NCI-H2171 treated with DMSO at 0.1 percent for 48 hours (cell line): ENCODE measurements at places on chromosomes 1 and 21.

GRCh38 chr1:15620902-15621682 lies 3.8 kb downstream of the DDI2 start:
- DNase-seq, result no peak

GRCh38 chr1:31510304-31510703 lies 66.0 kb upstream of the TINAGL1 start:
- DNase-seq, result peak; percentile 59

DNA sequence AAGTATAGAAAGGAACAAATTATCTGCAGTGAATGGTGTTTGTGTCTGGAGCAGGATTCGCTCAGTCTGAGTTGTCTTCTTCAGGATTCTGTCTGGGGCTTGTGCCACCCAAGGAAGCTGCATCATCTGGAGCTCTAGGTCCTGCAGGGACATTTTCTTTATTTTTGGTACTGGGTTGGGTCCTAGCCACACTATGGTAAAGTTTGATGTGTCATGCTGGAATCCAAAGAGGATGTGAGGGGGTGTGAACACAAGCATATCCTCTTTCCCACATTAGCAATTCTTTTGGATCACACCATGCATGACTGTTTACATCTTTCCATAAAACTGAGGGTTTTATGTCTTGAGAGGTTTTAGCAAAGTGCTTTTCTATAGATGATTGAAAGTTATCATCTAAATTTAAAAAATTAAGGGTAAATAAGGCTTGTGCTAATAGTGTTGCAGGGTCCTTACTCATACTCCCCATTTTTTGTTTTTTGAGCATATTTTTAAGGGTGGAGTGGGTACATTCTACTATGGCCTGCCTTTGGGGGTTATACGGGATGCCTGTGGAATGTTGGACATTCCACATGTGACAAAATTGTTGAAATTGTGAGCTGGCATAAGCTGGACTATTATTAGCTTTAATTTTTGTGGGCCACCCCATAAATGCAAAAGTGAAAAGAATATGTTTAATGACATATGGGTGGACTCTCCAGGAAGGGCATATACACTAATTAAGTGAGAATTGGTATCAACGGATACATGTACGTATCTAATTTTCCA lies 152.0 kb upstream of the HMCN1 start:
- DNase-seq, result no peak

DNA sequence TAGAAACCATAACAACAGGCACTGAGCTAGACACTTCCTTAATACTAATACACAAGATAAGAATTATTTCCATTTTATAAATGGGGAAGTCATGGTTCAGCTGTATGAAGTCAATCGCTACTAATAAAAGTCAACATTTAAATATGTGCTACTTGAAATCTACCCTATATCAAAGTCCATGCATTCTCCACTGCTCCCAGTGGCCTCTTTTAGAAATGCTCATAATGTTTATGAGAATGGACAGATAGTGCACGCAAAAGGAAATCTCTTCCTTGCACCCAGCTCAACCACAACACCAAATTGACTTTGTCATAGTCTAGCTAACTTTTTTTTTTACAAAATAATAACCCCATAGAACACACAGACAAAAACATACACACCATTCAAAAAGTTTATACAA lies 281.7 kb upstream of the CXADR start:
- DNase-seq, result no peak

DNA sequence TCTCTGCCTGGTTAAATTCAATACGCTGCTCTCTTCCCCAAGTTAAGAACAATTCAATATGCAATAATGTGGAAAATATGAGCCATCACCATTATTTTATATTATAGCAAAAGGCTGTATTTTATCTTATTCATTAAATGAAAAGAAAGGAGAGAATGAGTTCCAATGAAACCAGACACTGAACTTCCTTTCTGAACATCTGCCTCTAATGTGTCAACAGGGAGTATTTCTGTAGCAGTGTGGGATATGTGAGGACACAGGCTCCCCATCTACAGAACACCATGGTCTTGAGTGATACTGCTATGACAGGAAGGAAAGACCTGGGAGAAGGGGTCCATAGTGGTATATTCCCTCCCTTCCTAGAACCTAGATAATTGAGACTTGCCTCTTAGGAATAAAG lies 46.3 kb downstream of the CASQ2 start:
- peak; percentile 30 for DNase-seq

DNA sequence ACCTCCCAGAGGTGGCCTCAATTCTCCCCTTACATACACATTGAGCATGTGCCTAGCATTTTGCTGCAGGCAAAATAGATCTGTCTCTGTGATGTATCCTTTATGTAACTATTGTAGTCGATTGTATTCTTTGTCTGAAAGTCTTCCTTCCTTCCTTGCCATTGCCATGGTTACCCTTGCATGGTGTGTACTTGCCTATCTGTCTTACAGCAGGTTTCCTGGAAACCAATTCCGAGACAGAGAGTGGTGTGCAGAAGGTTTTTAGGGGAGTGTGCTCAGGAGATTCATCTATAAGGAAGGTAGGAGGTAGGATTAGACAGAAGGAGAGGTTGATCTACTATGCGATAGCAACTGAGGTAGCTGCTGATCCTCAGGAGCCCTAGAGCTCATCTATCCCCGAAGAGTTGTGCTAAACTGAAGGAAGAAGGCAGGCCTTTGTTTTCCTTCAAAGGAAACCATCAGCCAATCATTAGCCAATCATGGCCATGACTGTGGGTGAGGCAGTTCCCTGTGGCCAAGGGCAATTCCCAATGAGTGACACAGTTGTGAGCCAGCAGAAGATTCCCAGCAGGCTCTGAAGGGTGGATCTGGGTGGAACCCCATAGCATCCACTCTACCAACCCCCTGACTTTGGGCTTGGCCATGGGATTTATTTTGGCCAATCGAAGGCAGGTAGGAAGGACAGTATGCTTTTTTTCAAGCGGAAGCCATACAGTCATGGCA lies 15.0 kb downstream of the CITED4 start:
- no peak for DNase-seq

- DNase-seq, result no peak
These were observed 62.3 kb downstream of the OPTC start for GRCh38 chr1:203556047-203556851.
